ENCODE measurements at places on chromosomes 5 and 9.

GRCh38 chr9:20402273-20402875, 219.9 kb downstream of the MLLT3 start:
- DNase-seq = no peak

GRCh38 chr5:168947212-168947868, 353.6 kb downstream of the SLIT3 start:
- peak; percentile 36 for DNase-seq

GRCh38 chr9:37248651-37249163, 128.3 kb downstream of the ZCCHC7 start:
- no peak for DNase-seq

GRCh38 chr5:9239071-9239470, 306.8 kb downstream of the SEMA5A start:
- DNase-seq = no peak

GRCh38 chr5:63125392-63125791, 546.8 kb downstream of the LRRC70 start:
- DNase-seq = no peak

DNA sequence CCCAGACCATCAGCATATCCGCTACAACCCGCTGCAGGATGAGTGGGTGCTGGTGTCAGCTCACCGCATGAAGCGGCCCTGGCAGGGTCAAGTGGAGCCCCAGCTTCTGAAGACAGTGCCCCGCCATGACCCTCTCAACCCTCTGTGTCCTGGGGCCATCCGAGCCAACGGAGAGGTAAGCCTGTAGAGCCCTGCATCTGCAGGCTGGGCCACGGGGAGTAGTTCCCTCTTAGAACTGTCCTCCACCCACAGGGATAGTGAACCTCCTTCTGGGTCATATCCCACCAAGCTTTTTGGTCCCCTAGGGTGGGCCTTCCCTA, 569 bp downstream of the GALT start:
- no peak for DNase-seq

- peak; percentile 84 for DNase-seq
Measured at GRCh38 chr5:67206929-67207328, 10.3 kb upstream of the CD180 start.

- peak; percentile 18 for DNase-seq
Measured at GRCh38 chr9:137316012-137316981, 14.2 kb upstream of the NRARP start.

- no peak for DNase-seq
Measured at GRCh38 chr5:61298580-61298979, 33.5 kb upstream of the ZSWIM6 start.

DNA sequence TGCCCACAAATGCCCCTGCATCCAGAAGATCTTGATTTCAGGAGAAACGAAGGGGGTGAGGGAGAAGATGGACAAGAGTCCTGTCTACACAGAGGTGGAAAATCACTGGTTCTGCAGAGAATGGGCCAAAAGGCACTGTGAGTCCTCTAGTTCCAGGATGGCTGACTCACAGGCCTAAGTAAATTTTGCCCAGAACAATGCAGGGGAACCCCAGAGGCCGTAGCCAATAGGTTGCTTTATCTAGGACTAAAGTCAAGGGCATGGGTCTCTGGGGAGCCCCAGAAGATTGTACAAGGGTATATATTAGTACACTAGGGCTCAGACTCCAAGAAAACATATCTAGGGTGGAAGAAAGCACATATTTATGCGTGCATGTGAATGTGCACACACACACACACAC, 98.0 kb downstream of the SLIT3 start:
- no peak for DNase-seq

DNA sequence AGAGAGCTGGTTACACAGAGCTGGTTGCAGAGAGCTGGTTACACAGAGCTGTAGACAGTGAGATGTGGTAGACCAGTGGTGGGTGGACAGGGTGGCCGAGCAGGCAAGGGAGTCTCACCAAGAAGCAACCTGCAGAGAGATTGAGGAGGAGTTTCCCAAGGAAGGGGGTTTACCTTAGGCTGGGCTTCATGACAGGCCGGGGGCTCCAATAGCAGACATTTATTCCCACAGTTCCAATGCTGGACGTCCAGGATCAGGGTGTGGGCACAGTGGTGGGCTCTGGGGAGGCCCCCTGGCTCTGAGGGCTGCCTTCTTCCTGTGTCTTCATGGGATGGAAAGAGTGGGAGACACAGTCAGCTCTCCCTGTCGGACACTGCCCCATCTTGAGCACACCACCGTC, 386.9 kb upstream of the IRX4 start:
- DNase-seq = no peak

GRCh38 chr5:141245250-141245717, at the start of gene PCDHB15:
TSS of gene PCDHB15 (plus strand) at chr5:141245395. CDS start at chr5:141245579, 184 bp downstream.
- DNase-seq = peak; percentile 11

- no peak for DNase-seq
Measured at GRCh38 chr5:91632871-91633270, 249.8 kb upstream of the ARRDC3 start.

GRCh38 chr5:17000291-17000939, 64.3 kb upstream of the MYO10 start:
- DNase-seq = no peak
